ENCODE measurements at places on chromosomes 7 and 10. TPM values are rescaled to one million over a fixed set of nuclear protein-coding genes. Genes with fewer than 3 reads are reported as not detected.

DNA sequence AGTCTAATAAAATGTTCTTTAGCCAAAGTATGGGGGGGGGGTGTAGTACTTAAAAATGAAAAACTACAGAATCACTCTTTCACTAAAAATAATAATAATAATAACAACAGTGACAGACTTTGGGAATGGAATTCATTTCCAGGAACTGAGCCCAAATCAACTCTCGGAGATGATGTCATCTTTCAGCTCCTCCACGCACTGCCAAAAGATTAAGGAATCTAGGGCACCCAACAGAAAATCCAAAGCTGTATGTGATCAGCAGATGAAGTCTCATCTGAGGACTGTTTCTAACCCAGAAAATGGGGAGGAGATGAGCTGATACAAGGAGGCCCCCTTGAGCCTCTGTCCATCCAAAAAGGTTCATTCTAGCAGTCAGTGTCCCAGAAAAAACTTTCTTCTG lies 54.5 kb downstream of the GRB10 start:
- no peak for DNase-seq

GRCh38 chr7:46450425-46450824 lies 529.4 kb upstream of the IGFBP3 start:
- no peak for DNase-seq

- DNase-seq, result no peak
Measured at GRCh38 chr10:70748801-70749573, 36.2 kb downstream of the TBATA start.

- DNase-seq, result no peak
Measured at GRCh38 chr10:22993314-22993713, 65.5 kb downstream of the ARMC3 start.

- peak; percentile 5 for DNase-seq
Measured at GRCh38 chr7:147670759-147671158, 919.8 kb upstream of the C7orf33 start.

DNA sequence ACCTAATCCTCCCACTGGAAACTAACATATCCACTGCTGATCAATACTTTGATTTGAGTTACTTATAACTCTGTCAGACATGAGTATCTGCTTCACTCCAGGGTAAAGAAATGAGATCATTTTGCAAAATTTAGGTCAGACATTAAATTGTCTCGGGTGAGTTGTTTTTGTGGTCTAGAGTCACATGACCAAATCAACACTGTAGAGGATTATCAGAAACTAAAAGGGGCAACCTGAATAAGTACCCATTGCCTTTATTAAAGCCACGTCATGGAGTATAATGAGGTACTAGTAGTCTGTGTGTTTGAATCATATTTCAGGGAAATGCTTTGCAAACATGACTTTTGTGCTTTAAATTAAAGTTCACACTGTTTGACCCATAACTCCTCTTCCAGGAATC lies 107.7 kb upstream of the ADO start:
- DNase-seq, result no peak

DNA sequence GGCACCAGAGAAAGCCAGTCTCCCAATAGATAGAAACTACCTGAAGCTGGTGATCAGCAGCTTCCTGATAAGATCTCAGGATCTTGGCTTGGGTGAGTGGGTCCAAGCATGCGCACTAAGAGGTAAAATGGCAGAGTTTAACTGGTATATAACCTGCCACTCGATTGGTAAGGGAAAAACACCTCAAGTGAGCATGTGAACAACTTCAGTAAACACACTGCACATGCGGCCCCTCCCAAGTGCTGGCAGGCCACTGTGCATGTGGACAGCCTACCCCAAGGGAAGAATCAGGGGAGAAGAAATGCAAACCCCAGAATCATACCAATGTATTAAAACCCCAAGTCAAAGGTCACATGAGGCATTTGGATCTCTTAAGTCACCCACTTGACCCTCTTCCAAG lies 17.7 kb upstream of the PON1 start:
- no peak for DNase-seq

- DNase-seq, result no peak
Measured at GRCh38 chr7:132073920-132074589, 502.2 kb downstream of the PLXNA4 start.

DNA sequence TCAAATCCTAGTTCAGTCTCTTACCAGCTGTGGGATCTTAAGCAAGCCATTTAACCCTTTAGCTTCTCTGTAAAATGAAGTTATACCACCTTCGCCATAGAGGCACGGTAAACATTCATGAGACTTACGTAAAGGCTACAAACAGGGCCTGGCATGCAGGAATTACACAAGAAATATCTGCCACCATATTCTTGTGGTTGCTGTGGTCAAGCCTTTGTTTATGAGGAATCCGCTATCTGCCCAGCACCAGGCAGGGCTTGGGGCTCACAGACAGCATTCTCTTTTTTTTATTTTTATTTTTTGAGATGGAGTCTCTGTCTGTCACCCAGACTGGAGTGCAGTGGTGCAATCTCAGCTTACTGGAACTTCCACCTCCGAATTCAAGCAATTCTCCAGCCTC lies 9.9 kb downstream of the AIFM2 start:
- no peak for DNase-seq

DNA sequence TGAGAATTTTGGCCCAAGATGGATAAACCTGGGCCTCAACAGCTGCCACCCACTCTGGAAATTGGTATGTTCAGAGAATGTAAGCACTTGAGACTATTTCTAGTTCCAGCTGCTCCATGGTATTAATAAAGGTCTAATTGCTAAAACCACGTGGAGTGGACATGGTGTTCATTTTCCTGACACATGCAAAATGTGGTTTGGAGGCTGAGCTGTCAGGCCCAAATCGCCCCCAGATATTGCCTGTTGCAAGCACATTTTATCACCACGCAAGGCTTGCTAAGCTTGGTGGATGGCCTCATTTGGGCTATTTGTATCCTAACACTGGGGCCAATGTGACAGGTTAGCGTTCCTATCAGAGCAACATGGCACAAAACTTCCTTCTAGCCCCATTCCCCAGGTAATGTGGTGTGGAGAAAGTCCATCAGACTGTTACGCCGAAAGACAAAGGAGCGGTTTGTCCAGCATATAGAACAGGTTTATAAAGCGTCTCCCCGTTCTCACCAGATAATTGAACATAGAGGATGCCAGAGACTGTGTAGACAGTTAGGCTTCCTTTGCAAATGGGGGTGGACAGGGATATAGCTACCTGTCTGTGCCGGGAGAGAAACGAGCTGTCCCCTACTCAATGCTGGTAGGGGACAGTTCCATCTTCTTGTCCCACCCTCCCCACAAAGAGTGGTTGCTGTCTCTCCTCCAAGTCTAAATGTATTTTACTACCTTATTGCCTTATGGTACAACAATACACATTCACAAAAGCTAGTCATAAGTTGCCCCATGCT lies 78.0 kb upstream of the ANKRD1 start:
- DNase-seq, result peak; percentile 57

DNA sequence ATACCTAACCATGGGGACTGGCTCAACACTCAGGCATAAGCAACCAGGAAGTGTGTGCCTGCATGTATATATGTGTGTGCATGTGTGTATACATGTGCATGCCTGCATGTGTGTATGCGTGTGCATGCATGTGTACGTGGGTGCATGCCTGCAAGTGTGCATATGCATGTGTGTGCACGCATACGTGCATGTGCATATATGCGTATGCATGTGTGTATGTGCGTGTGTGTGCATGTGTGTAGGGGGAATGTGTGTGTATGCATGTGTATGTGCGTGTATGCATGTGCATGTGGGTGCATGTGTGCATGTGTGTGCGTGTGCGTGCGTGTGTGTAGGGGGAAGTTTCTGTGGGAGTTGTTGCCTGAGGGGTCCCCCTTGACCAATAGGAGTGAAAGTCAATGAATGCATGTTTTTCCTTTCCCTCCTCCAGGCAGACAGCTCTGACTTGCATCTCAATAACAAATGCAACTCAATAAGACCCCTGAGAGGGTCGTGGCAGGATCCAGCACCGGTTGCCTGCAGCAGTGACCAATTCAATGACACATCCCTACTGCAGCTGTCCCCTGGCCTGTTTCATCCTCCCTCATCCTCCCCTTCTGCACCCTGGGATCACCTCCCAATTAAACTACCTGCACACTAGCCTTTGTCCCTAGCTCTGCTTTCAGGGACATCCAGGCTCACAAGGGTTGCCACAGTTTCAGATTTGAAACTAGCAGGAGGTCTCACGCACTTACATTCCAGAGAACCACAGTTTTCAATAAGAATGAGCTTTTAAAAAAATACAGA lies 27.0 kb upstream of the FZD8 start:
- DNase-seq, result no peak

- DNase-seq, result peak; percentile 20
Measured at GRCh38 chr7:157526005-157526912, 189.5 kb downstream of the DNAJB6 start.

DNA sequence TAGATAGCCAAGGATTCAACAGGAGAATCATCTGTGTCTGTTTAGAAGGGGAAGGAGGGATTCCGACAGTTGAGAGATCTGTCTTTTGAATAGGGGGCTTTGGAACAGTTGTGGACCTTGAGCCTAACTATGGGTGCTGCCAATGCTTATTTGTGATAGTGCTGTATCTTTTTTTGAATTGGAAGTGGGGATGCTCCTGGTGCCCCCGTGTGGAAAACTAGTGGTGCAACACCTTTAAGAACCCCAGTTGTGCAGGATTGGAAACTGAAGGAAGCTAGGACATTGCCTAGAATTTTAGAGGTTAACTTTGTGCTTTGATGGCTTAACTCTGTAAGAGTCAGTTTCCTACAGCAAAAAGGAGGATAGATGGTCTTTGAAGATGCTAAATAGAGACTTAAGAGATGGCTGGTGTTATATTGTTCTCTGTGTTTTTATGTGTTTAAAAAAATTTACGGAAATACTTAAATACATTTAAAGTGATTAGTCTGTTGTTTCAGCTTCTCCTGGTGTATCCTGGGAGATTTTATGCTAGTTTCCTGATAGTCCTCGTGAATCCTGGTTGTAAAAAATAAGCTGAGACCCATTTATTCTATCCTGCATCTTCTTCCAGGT lies 69.3 kb downstream of the AP3M1 start:
- peak; percentile 77 for DNase-seq

- no peak for DNase-seq
Measured at GRCh38 chr10:30829901-30830300, 200.3 kb upstream of the LYZL2 start.

DNA sequence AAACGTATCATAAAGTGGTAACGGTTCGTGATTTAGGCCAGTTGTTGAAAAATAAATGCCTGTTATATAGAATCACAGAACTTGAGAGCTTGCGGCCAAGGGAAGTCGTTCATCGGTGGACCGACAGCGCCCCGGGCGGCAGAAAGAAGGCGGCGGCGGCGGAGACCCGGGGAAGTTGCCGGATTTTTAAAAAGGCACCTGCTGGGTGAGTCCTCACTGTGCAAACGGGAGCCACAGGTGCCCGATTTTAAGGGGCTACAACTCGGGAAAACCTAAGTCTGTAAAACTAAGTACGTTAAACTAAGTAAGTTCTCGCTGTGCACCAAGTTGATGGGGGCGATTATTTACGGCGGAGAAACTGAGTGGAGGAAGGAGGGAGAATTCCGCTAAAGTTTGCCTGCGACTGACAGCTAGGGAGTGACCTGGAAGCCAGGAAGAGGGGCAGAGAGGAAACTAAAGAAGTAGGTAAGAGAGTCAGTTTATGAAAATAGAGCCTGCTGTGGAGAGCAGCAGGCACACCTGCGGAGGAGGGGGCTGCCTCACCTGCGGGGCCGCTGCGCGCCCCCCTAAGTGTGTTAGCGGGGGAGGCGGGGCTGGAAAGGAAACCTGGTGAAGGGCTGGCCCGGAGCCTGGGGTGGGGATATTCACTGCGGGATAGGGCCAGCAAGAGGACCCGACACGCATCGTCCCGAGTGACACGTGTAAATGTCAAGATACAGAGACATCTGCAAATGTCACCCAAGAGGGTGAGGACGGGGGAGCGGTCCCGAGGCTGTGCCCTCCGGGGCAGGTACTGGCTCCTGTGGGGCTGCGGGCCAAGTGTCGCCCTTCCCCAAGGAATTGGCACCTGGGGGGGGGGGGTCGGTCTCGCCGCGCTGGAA lies 996 bp downstream of the ADAM12 start:
- peak; percentile 89 for DNase-seq

DNA sequence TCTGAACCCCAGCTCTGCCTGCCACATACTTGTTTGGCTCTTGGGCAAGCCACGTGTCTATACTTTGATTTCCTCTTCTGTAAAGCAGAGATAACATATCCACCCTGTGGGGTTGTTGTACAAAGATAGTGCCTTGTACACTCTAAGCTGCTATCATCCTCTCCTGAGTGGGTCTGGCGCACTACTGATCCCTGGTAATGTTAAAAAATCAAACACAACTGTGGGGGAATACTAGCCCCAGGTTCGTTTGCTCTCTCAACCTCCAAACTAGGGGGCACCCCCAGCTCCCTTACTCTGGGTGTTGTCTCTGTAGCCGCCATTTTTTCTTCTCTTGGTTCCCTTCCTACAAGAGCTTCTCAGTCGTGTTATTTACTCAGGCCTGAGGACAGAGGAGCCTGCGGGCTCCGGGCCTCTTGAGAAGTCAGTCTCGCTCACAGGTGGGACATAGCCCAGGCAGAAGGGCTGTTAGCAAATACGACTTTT lies 1.0 kb downstream of the POLM start:
- DNase-seq, result no peak

- no peak for DNase-seq
Measured at GRCh38 chr10:6054884-6055283, 7.3 kb downstream of the IL2RA start.

DNA sequence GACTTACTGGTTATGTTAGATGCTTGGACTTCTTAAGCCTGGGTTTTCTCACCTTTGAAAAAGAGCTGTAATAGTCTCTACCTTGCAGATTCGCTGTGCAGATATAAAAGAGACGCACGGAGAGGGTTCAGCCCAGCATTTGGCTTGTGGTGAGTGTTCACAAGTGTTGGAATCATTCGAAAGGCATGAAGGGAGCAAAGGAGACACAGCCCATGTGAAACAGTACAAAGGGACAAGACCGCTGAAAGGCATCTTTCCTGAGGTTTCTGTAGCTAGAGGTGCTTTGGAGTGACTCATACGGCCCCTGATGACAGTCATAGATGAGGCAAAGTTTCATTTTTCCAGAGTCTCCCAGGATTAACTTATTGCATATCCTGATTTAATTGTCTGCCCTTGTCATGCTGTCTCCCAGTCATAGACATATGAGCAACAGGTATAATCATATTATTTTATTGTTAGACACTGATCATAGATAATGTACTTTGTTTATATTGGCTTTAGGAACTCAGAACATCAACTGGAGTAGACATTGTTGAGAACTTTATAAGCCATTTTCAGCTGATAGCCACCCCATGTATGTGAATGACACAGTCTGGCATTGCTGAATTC lies 171.1 kb downstream of the ADRA2A start:
- DNase-seq, result no peak

DNA sequence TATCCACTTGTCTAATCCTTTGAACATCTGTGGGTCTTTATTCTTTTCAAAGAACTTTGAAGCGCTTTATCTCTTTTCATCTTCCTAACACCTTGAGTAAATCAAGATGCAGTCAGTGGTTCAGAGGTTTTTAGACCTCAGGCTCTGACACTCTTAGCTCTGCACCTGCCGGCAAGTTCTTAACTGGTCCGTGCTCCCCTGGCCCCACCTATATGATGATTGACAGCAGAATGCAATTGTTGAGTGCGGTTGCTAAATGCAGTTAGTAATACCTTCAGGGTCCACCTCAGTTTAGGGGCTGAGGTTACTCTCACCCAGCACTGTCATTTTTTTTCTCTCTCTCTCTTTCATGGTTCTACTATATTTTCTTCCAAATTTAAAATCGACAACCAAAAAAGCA lies 854.2 kb upstream of the AUTS2 start:
- DNase-seq, result no peak

C10orf53 gene
- not detected for total RNA-seq

C7orf57 gene
- not detected for total RNA-seq

OR2A1 gene
- 0.10 TPM for total RNA-seq

GNA12 gene
- total RNA-seq, result 20.3 TPM

CDHR3 gene
- total RNA-seq, result 4.1 TPM

NUTM2B gene
- total RNA-seq, result 0.10 TPM

SPDYE11 gene
- total RNA-seq, result not detected

PNLIPRP2 gene
- total RNA-seq, result not detected

LRWD1 gene
- 12.9 TPM for total RNA-seq
